ENCODE measurements at places on chromosomes 13 and 19.

GRCh38 chr13:109867766-109868165 is 81.4 kb upstream of the IRS2 start:
- no peak for DNase-seq

DNA sequence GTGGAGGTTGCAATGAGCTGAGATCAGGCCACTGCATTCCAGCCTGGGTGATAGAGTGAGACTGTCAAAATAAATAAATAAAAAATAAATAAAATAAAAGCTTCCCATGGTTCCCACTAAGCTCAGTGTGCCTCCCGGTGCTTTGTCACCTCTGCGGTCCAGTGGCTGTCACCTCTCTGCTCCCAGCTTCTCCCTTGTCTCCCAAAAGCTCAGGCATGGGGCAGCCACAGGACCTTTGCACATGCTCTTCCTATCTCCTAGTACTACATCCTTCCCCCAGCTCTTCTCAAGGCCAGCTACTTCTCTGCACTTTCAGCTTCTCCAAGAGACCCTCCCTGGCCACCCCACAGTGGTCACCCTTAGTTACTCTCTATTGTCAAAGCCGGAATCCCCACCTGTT is 7.6 kb upstream of the MATK start:
- no peak for DNase-seq

GRCh38 chr19:28405346-28405742 is 807.6 kb downstream of the UQCRFS1 start:
- no peak for DNase-seq

GRCh38 chr13:42484386-42484785 is 89.6 kb upstream of the TNFSF11 start:
- DNase-seq: no peak

DNA sequence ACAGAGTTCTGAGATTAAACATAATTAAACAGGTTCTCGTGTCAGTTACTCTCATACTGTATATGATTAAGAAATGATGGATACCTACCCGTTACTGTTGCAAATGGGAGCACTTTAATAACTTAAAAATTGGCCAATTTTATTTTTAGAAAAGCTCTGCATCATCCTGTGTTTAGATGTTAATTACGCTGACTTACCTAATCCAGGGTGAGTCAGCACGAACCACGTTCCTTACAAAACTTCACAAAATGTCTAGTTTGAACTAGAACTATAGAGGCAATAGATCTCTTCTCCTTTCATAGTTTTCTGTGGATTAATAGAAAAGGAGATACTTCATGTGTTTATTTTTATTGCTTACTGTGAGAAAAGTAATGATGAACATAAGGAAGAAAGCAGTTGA is 363.9 kb downstream of the MYO16 start:
- no peak for DNase-seq

- DNase-seq: no peak
Observed at GRCh38 chr19:41367848-41368301, 3.9 kb upstream of the B9D2 start.

DNA sequence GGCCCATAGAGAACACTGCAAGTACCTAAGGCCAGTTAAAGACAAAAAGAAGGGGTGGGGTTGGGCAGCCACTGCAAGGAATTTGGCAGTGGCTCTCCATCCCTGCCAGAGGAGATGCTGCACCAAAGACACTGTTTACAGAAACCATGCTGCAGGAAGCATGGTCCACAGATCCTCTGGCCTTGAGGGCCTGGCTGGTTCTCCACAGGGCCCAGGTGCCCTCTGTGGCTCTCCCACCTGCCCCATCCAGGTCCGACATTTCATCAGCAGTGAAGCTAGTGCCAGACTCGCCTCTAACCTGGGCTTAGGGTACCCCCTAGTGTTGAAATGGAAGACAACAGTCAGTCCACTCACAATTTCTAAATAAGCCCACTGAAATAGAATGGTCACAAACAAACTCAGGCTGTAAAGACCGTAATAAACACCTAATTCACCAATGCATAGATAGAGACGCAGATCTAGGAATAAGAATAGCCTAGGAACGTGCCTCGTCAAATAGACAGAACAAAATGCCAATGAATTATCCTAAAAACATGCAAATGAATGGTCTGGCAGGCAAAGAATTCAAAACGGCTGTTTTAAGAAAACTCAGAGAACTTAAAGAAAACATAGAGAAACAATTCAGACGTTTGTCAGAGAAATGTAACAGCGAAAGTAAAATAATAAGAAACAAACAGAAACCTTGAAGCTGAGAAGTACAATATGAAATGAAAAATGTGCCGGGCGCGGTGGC is 23.3 kb downstream of the LYPD4 start:
- DNase-seq: no peak

GRCh38 chr19:47323872-47324271 is 8.1 kb upstream of the C5AR2 start:
- DNase-seq: no peak

GRCh38 chr13:48817166-48817802 is 158.4 kb upstream of the FNDC3A start:
- DNase-seq: no peak

DNA sequence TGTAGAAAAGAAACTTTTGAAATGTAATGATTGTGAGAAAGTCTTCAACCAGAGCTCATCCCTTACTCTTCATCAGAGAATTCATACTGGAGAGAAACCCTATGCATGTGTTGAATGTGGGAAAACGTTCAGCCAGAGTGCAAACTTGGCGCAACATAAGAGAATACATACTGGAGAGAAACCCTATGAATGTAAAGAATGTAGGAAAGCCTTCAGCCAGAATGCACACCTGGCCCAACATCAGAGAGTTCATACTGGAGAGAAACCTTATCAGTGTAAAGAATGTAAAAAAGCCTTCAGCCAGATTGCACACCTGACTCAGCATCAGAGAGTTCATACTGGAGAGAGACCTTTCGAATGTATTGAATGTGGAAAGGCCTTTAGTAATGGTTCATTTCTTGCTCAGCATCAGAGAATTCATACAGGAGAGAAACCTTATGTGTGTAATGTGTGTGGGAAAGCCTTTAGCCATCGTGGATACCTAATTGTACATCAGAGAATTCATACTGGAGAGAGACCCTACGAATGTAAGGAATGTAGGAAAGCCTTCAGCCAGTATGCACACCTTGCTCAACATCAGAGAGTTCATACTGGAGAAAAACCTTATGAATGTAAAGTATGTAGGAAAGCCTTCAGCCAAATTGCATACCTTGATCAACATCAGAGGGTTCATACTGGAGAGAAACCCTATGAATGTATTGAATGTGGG is 19.3 kb downstream of the ZNF583 start:
- DNase-seq: no peak

DNA sequence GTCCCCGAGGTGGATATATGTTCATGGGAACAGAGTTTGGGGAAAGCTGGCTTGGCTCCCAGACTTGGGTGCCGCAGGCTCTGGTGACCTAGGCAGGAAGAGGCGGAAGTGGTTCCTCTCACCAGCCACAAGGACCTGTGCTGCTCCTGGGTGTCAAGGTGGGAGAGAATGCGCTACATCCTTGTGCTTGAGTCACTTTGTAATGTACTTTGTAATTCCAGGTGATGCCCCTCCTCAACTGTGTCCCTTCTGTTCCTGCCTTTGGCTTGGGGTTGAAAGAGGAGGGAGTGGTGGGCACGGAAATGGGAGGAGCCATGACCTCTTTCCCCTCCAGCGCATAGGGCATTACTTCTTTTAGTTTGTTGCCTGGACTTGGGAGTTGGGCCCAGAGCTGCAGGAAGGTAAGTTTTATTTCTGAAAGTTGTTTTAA is 10.9 kb downstream of the GARRE1 start:
- DNase-seq: no peak

DNA sequence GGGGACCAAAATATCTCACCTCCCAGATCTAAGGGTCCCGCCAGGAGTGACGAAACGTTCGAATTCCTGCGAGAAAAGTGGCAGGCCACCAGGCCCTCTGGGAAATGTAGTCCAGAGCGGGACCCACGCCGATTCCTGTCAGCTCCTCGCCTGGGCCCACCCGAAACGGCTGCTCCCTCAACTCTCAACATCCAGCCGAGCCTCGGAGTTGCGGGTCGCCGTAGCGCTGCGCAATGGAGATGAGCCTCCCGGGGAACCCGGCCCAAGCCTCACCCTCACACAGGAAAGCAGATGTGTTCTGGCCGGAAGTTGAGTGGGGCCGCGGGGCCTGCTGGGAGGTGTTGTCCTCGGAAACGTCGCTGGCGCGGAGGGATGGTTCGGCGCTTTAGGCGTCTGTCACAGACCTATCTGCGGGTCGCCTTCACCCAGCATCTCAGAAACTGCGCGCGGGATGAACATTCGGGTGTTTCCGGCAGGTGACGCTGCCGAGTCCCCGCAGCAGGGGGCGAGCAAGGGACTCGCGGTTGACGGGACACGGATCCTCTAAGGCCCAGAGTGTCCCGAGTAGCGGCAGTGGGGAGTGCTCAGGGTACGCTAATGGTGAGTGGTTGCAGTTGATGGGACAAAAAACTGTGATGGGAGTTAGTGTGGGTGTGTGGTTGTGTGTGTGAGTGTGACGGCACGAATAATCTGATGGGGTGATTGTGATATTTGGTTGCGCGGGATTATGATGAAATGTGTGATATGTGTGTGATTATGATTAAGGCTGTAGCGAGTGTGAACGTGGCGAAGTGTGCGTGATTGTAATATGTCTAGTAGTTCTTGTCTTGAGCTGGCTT is at the start of the genes ZNF568 and ZNF829:
Gene ZNF568 (plus strand): TSS at position 341 of the 839 bp plus-strand sequence. CDS start 6,439 bp downstream, outside the sequence.
Gene ZNF829 (minus strand): TSS at position 300 of the 839 bp plus-strand sequence. CDS start 1,124 bp downstream, outside the sequence.
- peak; percentile 76 for DNase-seq

GRCh38 chr13:23889615-23890607 is 711 bp upstream of the MIPEP start:
- DNase-seq: no peak

DNA sequence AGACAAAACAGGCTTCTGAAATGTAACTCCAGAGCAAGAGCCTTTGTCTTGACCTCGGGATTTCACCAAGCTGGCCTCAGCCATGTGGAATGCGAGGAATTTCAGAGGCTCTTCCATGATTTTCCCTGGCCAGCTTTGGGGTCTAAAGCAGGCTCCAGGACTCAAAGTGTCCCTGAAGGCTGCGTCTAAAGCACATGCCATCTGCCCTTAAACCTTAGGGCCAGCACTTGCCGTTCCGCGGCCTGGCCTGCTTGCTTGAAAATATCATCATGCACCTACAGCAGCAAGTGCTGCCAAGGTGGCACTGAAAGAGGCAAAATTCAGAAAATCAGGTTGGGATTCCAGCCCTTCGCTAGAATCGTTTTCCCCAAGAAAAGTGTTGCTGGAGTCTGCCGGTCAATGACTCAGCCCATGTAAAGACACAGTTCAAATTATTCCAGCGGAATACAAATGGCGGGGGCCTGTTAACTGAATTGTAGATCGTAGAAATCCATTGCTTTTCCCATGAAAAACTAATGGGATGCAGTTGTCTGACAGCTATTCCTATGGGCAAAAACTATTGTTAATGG is 105.7 kb upstream of the RAP2A start:
- no peak for DNase-seq

DNA sequence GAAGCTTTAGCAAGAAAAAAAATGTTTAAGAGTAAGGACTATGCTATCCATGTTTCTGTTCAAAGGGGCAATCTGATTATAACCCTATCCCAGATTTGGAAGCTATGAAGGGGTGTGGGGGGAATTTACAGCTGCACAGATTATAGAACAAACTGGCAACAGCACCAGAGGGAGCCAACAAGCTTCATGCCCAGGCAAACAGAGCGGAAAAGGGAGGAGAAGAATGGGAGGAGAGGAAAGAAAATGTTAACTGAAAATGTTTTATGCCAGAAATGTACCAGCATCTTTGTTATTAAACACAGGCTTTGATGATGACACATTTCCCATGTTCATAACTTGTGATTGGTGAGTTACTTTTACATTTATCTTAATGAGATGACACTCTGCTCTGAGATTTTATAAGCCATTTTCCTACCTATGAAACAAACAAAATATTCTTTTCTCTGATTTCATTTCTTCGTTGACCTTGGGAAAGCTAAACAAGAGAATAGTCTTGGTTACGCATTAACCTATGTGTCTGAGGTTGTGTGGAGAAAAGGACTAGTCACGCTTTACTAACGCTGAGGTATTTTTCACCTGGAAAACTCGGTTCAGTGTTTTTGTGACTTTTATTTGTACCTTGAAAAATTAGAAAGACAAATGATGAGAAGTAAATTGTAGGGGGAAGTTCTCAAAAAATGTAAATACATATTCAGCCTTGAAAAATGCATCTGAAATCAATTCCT is 235.8 kb upstream of the MIR17HG start:
- no peak for DNase-seq

- no peak for DNase-seq
Observed at GRCh38 chr13:42814868-42815267, 33.5 kb downstream of the FAM216B start.

- DNase-seq: no peak
Observed at GRCh38 chr19:2087621-2088100, 8.5 kb downstream of the MOB3A start.

- no peak for DNase-seq
Observed at GRCh38 chr19:36526581-36526980, 1.5 kb downstream of the ZNF260 start.

GRCh38 chr13:44523146-44524015 is 52.7 kb downstream of the TSC22D1 start:
- DNase-seq: no peak

DNA sequence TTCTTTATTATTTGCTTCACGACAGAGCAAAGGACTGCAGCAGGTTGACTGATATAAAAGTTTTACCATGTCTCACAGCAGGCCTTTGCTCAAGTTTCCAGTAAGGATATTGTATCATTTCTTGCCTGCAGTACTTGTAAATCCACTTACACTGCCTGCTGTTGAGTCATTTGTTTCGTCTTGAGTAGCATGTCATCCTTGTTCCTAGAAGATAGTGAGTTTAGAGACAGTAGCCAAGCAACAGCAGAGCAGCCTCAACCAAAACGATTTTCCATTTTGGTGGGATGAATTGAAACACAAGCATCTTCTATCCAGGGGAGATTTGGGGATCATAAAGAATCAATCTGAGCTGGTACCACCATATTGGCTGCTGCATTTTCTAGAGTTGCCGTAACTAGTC is 24.0 kb upstream of the ALOX5AP start:
- no peak for DNase-seq

DNA sequence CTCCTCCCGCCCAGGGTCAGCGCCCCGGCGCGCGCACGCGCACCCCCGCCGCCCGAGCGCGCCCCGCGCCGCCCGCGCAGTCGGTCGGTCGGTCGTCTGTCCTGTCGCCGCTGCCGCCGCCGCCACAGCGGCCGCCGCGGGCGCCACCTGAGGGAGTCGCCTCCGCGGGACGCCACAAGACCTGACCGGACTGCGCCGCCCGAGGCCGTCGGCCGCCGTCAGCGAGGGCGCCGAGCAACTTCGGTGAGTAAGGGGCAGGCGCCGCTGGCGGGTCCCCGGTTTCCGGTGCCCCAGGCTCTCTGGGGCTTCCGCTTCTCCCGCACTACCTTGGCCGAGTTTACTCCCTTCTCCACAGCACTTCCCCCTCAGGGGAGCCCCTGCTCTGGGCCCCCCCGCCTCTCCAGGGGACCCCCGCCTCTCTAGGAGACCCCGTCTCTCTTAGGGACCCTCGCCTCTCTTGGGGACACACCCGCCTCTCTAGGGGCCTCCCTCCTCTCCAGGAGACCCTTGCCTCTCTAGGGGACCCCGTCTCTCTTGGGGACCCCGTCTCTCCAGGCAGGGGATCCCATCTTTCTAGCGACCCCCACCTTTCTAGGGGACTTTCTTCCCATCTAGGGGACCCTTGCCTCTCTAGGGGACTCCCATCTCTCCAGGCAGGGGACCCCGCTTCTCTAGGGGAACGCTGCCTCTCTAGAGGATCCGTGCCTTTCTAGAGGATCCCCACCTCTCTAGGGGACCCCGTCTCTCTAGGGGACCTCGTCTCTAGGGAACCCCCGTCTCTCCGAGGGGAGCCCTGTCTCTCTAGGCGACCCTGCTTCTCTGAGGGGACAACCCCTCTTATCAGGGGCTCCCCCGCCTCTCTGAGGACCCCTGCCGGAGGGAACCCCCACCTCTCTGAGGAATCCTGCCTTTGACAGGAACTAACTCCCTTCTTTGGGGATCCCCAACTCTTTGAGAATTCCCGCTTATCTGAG is 19.3 kb upstream of the GATAD2A start:
- DNase-seq: no peak

GRCh38 chr19:42282819-42283187 is 13.8 kb downstream of the CIC start:
- no peak for DNase-seq
